ENCODE measurements at places on chromosomes 3 and 15.

DNA sequence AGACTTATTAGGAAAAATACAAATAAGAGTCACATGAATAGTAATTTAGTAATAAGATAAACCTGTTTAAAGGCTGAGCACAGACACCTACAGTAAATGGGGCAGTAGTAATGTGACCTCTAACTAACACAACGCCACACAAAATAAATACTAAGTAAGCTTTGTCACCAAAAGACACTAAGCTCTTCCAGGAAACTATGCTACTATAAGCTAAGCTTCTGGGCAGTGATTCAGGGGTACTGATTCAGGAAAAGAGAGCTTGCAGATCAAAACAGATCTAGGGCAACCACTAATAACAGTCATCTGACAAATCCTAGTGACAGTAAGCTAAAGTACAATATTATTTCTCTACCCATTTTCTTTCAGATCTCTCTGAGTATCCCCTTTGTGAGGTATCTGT, 68.8 kb downstream of the PLOD2 start:
- DNase-seq: no peak

GRCh38 chr15:34318277-34319079, 19.1 kb downstream of the SLC12A6 start:
- DNase-seq: peak; percentile 27

DNA sequence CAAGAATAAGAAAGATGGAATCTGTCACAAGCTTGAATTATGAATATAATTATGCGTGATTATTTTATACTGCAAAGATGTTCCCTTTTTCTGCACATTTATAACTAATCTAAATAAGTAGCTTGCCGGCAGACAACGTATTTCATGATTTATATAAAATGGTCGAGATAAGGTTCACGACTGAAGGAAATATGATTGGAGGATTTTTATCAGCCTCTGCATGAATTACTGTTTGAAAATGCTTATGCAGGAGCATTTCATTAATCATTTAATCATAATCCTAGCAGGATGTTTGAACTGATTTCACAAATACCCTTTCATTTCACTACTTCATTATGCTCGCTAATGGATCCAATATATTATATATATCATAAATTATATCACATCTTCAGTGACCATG, 580.0 kb downstream of the FOXP1 start:
- DNase-seq: no peak

GRCh38 chr3:51389423-51390183, 1.5 kb upstream of the RBM15B start:
- DNase-seq: no peak

GRCh38 chr15:55247766-55248427, 41.7 kb downstream of the RAB27A start:
- DNase-seq: no peak

DNA sequence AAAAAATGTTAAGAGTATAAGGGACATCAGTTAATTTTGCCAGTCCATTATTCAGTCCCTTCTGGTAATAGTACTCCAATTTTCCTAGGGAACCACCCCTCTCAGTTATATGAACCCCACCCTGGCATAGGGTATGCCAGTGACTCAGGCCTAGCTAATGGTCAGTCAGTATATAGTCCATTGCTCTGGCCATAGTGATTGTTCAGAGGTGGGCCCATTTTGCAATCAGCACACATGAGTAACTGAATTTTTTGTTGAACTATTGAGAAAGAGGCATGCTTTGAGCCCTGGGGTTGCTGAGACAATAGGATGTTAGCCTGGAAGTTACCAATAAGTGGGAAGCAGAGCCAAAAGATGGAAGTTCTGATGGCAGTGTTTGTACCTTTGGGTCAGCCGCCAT, 4.1 kb downstream of the LRCH3 start:
- no peak for DNase-seq
